ENCODE measurements at places on chromosomes 1 and 21.

DNA sequence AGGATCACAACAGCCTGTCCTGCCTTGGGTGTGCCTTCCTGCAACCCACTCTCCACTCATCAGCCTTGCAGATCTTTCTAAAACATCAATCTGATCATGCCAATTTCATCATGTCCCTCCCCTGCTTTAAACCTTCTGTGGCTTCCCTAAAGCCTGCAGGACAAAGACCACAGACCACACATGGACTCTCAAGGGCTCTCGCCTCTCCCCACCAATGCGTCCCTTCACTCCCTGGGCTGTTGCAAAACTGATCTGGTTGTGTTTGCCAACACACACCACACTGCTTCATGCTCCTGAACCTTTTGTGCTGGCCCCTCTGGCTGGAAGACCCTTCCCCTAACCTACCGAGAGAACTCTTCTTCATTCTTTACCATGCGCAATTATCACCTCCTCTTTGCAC lies 72.4 kb downstream of the ITPKB start:
- DNase-seq = no peak

- no peak for DNase-seq
Observed at GRCh38 chr21:33974513-33975468, 59.2 kb upstream of the ATP5PO start.

DNA sequence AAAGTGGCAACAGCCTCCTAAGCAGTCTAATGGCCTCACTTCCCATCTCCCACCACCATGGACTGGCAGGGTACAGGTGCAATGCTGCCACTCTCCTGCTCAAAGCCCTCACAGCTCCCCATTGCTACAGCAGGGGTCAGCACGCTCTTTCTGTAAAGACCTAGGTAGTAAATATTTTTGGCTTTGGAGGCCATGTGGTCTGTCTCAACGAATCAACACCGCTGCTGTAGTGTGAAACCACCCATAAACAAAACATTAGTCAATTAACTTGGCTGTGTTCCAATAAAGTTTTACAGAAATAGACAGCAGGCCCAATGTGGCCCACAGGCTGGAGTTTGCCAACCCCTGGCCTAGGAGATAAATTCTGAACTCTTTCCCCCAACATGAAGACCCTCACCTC lies 44.6 kb upstream of the TMEM125 start:
- no peak for DNase-seq

GRCh38 chr1:32060914-32061313 lies 11.8 kb upstream of the TMEM39B start:
- no peak for DNase-seq

Data from activated CD4-positive, alpha-beta T cell treated with anti-CD3 and anti-CD28 coated beads, Interleukin-2, amount 50 U/mL, for 48 hours (primary cell).